ENCODE measurements at places on chromosomes 1 and 21.

- DNase-seq: no peak
These were observed 59.0 kb downstream of the BRINP2 start for GRCh38 chr1:177229781-177230180.

GRCh38 chr1:166594646-166595045 lies 244.6 kb upstream of the POGK start:
- DNase-seq: no peak

DNA sequence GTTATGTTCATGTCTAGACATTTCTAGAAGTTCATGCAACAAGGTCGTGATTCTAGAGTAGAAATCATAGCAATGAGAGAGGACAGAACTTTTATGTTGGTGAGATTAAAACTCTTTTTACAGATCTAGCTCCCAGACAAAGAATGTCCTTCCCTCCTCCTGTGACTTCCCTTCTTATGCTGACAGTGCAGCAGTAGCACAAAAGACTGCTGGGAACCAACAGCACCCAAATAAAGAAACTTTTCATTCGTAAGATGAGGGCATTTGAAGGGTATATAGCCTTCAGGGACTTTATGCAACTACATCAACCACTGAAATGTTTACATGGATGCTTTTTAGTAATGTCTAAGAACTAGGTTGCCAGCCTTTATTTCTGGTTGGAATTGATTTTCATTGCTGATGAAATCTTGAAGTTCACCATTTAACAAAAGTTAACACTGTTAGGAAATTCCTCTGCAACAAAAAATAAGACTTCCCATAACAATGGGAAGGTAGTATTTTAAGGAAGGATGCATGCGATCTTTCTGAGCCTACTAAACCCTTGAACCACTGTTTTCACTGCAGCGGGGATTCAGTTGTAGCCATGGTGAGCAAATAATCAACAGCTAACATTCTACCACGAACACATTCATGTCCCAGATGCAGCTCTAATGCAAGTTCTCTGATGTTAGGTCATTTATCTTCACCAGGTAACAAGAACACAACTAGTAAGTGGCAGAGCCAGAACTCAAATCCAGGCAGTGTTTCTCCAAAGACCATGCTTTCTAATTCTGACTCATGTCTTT lies 672.8 kb downstream of the PTPRC start:
- no peak for DNase-seq

DNA sequence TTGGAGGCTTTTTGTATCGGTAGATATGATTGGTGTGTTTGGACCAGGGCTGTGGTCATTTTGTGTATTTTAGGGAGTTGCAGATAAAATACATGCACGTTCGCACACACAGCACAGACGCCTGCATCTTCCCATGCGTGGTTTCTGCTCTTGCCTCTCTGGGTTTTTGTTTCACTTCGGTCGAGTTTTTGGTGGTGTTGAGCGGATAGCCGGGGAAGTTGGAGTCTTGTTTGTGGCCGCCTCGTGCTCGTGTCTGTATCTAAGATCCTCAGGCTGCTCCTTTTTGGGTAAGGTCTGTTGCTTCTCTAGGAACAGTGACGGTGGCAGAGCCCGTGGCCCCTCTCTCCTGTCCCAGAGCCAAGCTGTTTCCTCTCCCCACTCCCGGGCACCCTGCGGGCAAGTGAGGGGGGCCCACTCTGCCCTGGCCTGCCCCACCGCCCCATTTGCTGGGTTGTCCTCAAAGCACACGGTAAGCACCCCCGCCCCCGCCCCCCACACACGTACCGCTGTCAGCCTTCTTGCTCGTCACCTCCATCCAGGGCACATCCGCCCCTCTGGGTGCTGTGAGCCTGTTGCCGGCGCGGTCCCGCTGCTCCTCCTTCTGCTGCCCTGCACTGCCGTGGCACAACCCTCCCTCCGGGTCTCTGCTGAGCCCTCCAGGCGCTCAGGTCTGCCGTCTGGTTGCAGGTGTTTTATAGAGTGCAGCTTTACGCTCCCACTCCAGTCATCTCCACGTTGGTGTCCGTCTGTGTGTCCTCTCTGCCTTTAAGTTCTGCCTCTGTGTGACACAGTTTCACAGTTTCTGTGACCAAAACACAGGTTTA lies 51.9 kb downstream of the AGPAT3 start:
- no peak for DNase-seq

GRCh38 chr1:46568461-46568891 lies 17.0 kb upstream of the KNCN start:
- no peak for DNase-seq

DNA sequence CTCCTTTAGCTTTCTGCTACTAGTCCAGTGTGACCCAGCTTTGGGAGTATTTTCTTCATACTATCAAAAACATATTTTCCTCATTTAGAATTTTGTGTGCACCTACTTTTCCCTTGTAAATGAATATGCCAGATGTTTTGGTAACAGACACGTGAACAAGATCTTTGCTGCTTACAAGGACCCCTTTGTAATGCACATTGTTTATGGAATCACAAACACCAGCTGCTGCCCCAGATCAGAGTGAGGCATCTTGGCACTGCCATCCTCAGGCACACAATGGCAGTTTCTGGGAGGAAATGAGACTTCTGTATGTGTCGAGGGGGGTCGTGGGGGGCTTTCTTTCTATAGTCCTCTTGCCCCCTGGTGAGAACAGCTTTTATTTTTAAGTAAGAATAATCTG lies 115.7 kb downstream of the RGL1 start:
- no peak for DNase-seq

- no peak for DNase-seq
These were observed 237.4 kb downstream of the LMX1A start for GRCh38 chr1:165119086-165119485.

GRCh38 chr1:177088966-177089365 lies 75.5 kb downstream of the ASTN1 start:
- no peak for DNase-seq

DNA sequence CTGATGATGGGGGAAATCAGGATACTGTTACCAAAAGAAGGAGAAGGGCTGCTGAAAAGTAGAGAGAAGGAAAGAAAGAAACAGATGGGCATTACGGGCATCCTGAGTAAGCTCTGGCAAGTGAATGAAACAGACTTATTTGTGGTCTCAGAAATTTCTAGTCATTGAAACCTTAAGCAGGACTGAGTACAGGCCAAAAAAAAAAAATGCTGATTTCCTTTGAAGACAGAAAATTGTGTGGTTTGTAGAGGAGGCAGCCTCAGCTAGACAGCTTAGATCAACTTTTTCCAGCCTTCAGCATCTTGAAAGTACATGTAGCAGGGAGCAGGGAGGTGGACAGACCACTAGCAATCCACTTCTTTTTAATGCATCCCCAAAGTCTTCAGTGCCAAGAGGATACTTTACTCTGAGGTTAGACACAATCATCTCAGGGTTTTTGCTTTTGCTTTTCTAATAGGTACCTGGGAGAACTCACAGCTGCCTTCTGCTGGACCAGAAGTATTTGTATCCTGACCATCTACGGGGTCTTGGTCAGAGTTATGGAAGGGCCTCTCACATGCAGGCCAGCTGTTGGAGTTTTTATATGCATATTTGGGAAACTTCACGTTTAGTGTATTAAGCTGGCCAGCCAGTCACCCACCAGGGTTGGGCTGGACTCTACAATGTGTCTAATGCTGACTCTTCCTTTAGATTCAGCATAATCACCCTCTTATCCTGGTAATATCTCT lies 10.6 kb upstream of the CAPZB start:
- no peak for DNase-seq

DNA sequence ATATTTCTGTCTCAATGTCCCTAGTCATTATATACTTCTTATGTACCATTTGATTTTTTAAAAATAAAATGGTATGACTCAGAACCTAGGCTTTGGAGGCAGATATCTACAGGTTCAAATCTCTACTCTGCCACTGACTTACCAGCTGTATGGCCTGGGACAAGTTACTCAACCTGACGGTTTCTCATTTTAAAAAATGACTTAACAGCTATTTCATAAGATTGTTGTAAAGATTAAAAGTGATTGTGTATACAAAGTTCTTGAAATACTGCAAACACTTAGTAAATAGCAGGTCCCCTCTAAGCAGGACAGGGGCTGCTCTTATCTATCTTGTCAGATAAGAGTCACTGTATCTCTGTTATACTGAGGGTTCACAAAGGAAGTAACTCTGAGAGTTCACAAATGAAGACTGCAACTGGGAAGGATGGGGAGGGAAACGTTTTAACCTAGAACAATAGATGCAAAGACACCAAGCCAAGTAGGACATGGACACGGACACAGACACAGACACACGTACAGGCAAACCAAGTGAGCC lies 2.6 kb downstream of the BCAR3 start:
- DNase-seq: no peak

GRCh38 chr1:236287356-236287755 lies 5.6 kb upstream of the ERO1B start:
- DNase-seq: no peak

Data from iPS DF 6.9 (cell line).